ENCODE measurements at places on chromosomes 11 and 22.

DNA sequence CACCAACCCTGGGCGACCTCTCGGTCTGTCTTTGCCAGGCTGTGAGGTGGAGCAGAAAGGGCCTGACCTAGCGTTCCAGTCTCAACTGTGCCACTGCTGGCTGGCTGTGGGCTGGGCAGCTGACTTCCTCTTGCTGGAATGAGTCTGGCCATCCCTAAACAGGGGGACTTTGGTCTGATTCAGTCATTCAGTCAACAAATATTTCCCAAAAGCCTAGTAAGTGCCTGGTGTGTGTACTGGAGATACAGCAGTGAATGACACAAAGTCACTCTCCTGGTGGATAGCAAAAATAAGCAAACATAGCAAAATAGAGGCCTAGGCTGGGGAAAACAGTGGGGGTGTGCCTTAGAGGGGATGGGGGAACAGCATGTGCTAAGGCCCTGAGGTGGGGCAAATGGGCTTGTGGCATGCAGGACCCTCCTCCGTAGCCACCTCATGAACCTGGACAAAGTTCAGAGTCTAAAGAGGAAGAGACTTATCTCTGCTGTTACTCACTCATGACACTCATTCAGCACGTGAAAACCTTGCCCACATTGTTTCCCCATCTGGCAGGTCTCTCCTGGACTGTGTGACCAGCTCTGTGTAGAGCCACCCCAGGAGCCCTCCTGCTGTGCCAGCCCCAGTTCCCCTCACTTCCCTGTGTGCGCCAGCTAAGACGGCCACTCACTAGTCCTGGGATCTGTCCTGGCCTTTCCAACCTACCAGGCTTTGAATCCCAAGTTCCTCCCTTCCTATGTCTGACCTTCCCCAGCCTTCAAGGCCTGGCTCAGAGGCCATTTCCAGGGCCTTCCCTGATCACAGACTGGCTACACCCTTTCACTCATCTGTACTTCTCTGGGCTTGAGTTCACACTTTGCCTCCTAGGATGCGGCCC, 4.7 kb downstream of the GUCD1 start:
- DNase-seq, result no peak

DNA sequence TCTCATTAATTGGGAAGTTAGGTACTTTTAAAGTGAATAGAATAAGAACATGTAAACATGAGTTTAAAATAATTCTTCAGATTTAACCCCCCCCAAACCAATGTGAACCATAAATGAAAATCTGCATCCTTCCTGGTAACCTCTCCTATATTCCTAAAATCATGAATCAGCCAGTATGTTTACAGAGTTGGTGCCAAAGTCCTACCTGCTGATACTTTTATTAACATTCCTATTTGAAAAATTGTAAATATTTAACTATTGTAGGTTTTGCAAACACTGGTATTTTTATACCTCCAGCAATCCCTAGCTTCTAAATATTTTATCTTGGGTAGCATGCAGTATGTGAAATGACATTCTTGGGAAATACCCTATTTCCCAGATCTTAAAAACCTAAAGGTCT, 278.2 kb downstream of the RAB38 start:
- no peak for DNase-seq

GRCh38 chr11:118870396-118871343, 13.0 kb upstream of the CXCR5 start:
- DNase-seq, result no peak

GRCh38 chr22:45435544-45436139, 22.1 kb downstream of the RIBC2 start:
- DNase-seq, result peak; percentile 31

DNA sequence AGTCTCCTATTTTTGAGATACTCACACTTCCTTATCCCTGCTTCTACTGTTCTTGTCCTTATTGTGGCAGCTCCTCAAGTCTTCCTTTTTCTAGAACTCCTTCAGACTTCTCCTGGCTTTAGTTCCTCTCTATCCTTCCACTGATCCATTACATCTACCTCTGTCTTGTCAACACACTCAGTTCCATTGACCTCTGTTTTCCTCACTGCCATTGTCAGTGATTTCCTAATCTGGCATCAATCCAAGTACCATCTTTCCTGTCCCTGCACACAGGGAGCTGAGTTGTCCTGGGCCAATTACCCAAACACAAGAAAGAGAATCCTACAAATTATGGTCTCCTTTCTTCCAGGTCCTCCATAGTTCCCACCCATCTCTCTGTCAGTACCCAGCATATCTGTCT, 27.9 kb upstream of the RIC3 start:
- DNase-seq, result no peak

DNA sequence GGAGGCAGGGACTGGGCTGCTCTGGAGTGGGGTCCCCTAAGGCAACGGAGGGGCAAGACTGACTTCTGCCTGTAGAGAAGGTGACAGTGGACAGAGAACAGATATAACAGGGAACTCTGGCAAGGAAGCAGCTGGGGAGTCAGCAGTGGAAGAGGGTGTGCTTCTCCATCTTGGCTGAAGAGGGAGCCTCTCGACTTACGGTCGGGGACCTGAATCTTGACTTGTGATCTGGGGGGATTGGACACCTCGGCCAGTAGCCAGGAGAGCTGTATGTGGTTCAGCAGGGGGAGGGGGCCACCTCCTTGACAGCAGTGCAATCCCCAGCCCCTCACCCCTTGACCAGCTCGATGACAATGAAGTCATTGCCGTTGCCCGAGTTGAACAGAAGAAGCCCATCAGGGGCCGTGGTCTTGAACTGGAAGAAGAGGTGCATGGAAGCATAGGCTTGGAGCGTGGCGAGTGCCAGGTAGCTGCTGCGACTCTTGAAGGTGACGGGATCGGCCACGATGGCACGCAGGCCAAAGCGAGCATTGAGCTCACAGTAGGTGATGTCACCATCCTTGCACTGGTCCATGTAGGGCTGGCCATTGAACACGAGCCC, 60.0 kb downstream of the SLC22A12 start:
- DNase-seq, result no peak

DNA sequence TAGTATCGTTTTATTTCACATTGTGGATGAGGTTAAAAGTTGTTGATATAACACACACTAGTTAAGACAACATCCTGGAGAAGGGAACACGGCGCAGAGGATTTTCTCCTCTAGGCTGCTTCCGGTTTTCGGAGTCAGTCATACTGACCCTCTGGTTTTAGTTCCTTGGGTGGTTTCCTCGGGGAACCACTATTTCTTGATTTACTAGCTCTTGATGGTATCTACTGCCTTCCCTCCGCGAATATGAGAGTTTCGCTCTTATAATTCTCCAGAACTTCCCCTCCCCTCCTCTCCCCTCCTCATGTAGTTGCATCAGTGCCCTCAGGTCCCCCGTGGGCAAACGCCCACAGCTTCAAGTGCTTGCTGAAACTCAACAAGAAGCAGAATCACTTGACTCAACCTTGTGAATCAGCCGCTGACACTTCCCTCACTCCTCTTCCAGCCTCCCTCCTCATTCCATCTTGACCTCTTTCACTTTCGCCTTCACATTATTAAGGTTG, 15.9 kb upstream of the APOBEC3A start:
- no peak for DNase-seq

GRCh38 chr11:12792018-12792417, 117.8 kb downstream of the TEAD1 start:
- DNase-seq, result no peak

DNA sequence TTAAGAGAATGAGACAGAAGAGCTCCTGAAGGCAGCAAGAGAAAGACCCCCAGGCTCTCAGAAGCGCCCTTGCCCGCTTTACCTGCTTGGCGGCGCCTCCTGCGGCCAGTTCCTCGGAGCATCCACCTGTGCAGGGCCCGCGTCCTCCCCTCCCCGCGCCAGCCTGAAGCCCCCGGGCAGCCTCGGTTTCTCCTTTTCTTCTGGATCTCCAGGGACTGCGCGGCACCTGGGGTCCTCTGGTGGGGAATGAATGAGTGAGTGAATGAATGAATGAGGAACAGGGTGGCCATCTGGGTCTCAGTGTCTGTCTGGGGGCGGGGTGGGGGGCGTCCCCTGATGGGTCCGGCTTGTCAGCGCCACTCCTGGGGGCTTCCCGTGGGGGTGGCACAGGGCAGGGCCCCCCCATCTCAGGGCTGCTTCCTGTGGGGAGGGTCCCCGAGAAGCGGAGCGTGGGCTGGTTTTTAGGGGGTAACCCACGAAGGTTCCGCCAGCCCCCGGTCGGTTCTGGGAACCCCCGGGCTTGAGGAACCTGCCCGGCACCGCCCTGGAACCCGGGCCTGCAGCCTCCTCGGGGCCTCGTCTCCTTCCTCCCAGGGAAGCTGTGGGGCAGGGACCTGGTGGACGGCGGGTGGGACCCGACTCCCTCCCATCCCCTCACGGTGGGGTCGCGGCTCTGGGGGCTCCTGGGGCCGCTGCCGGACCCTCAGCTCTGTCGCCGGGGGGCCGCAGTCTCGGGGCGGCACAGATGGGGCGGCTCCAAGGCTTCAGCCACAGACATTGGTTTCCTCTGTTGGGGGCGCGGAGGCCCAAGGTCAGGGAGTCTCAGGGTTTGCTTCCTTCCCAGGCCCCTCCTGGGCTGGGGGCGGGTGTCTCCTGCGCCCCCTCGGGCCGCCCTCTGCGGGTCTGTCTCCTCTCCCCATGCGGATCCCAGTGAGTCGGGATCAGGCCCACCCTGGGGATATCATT, 8.3 kb upstream of the KRTAP5-7 start:
- no peak for DNase-seq

DNA sequence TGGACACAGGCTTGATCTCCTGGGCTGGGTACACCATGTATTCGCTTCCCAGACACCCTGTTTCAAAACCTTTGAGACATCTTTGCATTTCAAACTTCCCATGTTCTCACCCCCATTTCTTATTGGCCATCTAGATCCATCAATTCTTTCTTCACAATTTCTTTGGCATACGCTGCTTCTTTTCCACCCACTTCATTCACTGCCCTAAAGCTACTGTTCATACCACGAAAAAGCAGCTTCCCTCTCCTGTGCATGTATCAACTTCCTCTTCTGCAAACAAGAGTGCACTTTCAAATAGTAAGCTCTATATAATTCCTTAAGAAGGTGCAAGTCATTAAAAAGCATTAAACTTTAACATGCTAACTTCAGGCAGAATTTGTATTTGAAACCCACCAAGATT, 21.4 kb downstream of the UVRAG start:
- no peak for DNase-seq

DNA sequence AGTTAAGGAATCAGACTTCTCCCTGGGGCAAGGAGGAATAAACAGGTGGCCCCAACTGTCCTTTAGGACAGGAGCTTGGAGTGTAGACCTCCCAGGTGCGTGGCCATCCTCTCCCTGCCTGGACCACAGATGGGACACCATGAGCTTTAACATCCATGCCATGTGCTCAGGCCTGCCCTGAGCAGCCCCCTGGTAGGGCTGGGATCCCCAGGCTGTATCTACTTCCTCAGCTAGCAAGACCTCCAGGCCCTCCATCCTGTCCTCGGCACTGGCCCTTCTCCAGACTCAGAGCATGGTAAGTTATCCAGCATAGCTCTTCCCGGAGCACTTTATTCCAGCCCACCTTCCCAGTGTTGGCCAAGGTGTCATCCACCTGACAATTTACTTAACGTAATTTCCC, 5.7 kb downstream of the CD6 start:
- DNase-seq, result no peak

DNA sequence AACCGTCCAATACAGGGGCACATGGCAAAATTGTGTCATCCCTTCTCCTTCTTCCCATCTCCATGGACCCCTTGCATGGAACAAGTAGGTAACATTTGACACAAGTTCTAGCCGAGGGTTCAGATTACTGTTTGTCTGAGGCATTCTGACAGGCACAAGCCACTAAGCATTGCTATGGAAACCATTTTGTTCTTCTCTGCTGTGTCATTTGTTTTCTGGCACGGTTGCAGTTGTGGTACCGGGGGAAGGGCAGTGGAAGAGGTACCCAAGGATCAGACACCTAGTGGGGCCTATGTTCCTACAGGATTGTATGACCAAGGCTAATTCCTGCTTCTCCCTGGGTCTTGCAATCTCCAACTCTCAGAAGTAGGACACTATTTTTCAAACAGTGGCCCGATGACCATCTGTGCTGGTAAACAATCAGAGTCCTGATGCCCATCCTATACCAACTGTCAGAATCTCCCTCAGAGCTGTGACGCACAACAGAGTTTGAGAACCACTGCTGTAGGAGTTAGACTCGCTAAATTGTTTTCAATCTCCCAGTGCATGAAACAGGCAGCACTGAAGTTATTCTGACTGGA, 69.3 kb downstream of the KCNC1 start:
- no peak for DNase-seq

DNA sequence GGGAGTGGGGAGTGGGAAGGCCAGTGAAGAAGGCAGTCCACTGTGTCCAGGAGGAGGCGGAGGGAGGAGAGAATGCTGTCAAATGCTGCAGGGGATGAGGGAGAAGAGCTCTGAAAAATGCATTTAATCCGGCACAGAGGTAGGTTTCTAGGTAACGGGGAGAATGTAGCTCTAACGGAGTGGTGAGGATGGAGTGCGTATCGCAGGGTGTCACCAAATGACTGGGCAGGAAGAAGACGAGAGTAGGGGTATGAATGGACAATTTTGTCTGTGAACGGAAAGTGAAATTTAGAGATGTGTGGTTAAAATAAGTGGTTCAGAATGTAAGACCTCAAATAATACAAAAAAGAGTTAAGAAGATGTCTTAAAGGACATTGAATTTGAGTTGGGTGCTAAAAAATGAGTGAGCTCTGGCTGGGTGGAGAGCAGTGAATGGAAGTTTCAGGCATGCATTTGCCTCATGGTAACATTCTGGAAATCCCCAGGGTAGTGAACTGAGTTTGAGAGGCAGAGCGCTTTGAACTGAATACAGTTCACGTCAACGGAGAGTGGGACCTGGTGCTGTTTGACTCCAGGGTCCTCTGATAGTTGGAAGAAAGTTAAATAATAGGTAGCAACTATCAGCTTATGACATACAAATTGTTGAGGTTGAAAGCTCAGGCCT, 81.3 kb upstream of the CADM1 start:
- DNase-seq, result no peak

GRCh38 chr11:1308743-1309497, 512 bp downstream of the TOLLIP start:
- no peak for DNase-seq

GRCh38 chr11:30310623-30311022, 12.3 kb upstream of the ARL14EP start:
- no peak for DNase-seq

DNA sequence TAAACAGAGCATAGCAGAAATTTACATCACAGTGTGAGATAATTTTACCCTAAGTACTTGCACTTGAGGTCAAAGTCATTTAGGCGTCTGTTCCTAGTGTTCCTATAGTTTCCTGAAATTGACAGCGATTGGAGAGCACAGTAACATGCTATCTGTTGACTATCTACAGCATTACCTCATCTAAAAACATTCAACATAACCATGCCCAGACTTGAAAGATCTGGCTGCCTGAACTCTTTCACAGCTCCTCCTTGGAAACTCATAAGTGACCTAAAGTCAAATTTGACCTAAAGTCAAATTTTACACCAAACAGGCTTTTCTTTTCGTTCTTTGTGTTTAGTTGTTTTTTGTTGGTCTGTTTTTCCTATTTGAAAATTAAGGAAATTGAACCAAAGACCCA, 233.8 kb upstream of the UBASH3B start:
- DNase-seq, result no peak

Data from SW 1271 (cell line).